ENCODE measurements at places on chromosomes 12 and 14.

GRCh38 chr12:129873111-129873832 is 30.6 kb downstream of the TMEM132D start:
- DNase-seq = no peak

GRCh38 chr12:122422730-122423257 is 325 bp upstream of the CLIP1 start:
- DNase-seq = no peak

DNA sequence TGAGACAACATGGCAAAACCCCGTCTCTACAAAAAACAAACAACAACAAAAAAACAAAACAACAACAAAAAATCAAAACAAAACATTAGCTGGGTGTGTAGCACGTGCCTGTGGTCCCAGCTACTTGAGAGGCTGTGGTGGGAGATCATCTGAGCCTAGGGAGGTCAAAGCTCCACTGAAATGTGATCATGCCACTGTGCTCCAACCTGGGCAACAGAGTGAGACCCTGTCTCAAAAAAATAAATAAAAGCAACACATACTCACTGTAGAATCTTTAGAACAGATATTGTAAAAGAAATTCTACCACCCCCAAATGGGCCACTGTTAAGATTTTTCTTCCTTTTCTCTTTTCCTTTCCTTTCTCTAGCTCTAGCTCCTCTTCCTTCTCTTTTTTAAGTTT is 26.3 kb downstream of the SLC38A1 start:
- no peak for DNase-seq

DNA sequence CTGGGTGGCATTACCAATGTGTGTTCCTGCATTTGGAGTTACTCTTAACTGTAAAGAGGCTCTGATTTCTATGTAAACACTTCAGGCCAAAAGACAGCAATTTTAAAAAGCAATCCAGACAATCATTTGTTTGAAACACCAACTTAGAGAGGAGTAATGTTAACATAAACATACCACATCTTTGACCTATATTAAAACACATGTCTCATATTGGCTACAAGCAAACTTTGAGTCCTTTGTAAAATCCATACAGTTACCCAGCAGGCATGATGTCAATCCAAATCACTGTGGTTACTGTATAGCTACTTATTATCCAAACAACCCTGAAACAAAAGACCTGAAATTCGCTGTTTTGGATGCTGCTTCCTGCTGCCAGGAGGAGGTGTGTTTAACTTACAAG is 7.5 kb upstream of the G2E3 start:
- DNase-seq = no peak

DNA sequence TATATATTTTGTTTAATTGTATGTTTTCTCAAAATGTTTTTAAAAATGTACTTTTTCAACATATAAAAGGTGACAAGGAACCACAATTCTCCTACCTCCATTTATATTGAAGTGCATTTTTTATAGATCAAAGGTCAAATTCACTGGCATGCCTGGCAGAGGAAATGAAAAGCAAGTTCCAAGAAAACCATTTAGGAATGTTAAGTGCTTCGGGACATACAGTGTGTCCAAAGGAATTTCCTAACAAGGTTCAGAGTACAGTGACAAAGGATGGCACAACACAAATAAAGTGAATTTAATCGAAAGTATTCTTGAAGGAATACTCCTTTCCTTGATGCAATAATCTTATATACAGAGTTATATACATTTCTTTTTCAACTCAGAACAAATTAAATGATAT is 242.3 kb downstream of the CCER1 start:
- no peak for DNase-seq

- no peak for DNase-seq
Measured at GRCh38 chr14:53542732-53543131, 389.6 kb upstream of the DDHD1 start.

GRCh38 chr14:102955636-102956408 is 33.4 kb downstream of the AMN start:
- no peak for DNase-seq

GRCh38 chr14:53979747-53980642 is 23.4 kb upstream of the BMP4 start:
- peak; percentile 57 for DNase-seq

DNA sequence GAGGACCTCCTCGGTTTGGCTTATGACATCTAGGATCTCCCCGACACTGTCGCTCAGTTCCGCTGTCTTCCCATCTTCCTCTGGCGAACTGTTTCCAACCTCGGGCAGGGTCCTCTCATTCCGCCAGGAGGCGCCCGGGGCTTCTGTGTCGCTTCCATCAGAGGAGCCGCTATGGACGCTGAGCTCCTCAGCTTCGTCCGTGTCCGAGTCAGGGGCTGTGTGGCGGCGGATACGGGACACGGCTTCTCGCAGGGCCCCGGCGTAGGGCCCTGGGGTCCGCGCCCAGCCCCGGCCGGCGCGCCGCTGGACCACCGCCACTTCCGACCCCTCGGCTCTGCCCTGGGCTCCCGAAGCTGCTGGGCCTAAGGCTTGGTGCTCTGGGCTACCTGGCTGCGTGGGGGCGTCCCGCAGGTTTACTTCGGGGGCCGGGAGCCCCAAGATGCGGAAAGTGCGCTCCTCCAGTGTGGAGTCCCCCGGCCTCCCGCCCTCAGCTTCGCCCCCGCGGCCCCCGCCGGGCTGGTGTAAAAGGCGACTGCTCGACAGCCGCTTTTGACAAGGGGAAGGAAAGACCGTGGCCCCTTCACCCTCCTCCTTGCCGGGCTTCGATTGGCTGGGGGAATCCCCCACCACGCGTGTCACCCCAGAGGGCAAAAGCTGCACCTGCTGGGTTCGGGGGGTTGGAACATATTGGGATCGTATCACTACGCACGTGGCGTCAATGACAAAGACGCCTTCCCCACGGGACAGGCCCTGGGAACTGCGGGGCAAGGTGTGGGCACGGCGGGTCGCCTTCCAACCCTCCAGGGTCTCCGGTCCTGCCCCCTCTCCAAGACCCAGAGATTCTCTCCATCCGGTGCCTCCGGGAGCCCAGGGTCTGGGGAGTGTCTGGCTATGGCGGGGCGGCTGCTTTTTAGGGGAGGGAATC is 2.1 kb downstream of the DDN start:
- no peak for DNase-seq

GRCh38 chr14:81427348-81428058 is 27.4 kb upstream of the STON2 start:
- no peak for DNase-seq

DNA sequence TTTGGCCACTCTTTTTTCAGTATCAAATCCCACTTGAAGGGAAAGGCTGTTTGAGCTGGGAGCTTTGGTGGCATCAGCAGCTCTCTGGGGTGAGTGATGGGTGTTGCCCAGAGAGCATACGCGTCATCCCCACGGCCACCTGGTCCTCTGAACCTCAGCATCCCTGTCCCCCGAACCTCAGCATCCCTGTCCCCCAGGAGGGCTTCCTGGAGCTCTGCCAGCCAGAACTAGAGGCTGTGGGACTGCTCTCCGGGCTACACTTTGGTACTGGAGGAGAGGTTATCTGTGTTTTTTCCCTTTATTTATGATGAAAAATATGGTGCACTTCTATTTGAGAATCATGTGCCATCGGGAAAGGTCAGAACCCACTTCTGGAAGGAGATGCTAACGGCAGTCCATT is 131.5 kb upstream of the RTL1 start:
- no peak for DNase-seq

DNA sequence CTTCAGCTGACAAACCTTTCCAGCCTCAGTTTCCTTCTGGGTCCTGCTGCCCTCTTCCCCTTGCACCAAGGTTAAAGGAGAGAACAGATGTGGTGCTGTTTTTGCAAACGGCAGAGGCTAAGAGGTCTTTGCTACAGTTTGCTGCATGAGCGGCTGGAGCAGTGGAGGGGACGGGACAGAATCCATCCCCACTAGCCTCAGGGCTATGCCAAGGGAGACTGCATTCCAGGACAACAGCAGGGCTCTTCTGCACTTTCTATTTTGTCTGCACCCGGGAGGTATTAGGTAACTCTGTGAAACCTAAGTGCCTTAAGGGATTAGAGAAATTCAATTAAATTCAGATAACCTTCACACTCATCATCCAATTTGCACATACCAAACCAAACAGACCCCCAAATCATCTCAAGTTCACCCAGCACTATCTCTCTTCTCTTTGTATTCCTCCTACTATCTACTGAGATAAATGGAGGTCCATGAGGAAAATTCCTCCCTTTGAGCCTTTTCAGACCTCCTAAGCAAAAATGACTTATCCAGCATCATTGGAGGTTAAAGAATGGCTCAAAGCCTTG is 103.8 kb upstream of the VRK1 start:
- DNase-seq = no peak

DNA sequence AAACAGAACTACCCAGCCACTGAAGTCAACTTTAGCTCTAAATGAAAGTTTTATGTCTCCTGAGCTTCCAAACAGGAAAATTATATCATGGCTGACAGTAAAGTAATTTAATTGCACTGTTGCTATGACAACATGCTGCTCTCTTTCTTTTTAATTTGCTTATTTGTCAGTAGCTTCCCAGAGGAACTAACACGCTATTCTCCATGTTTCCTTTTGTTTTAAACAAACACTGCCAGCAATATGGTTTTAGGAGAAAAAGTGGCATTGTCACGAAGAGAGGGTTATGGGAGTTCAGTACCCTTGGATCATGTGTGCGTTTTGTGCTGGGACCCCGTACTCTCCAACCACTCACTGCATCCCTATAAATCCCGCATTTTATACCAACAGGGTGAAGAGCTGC is 1.9 kb downstream of the FOXN3 start:
- DNase-seq = no peak

DNA sequence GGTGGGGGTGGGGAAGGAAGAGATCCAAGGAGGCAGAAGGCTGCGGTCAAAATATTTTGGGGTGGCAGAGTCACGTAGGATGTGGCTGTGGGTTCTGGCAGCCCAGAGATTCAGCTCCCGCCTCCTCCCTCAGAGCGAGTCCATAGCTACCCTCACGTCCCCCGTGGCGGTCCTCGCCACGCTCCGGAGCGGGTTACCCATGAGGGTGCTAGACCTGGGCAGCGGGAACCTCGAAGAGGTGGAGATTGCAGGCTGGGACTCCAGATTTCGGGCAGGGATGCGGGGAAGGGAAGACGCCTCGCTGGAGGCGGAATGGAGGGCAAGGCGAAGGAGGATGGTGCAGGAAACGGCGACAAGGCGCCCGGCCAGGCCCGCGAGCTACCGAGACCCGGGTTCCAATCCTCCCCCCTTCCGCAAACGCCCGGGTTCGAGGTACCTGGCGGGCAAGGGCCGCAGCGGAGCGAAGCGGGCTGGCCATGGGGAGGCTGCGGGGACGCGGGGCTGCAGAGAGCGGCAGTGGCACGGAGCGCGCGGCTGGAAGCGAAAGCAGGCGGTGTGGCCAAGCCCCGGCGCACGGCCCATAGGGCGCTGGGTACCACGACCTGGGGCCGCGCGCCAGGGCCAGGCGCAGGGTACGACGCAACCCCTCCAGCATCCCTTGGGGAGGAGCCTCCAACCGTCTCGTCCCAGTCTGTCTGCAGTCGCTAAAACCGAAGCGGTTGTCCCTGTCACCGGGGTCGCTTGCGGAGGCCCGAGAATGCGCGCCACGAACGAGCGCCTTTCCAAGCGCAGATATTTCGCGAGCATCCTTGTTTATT is 46.2 kb downstream of the BCAT1 start:
- DNase-seq = no peak

- no peak for DNase-seq
Measured at GRCh38 chr14:36955376-36955775, 217.0 kb downstream of the SLC25A21 start.

DNA sequence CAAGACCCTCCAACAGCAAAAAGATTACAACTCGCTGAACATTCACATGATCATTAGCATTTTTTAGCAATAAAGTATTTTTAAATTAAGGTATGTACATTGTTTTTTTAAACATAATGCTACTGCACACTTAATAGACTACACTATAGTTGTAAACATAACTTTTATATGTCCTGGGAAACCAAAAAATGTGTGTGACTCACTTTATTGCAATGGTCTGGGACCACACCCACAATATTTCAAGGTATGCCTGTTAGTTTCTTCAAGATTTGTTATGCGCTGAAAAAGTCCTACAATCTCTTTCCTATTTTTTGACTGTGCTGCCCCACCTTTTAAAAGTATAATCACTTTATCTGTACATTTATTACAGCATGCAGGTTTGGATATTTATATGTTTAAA is 30.4 kb upstream of the PCNX4 start:
- DNase-seq = no peak

GRCh38 chr14:67357969-67358354 is 1.6 kb downstream of the ATP6V1D start:
- DNase-seq = no peak

DNA sequence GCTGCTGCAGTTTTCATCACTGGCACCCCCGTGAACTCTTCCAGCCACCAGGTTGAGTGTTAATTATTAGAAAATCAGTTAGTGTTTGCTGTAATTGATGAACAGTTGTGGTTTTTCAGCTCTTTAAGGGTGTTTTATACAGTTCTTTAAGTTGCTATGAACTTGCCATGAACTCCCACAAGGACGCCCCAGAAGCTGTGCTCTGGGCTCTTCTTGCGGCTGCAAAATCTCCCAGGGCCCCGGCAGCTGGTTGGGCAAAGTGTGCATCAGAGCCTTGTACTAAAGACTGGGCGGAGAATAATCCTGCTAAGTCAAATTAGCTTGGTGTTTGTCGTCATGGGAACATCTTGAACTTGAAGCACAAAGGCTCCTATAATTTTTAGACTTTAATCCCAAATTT is 82.2 kb downstream of the EML1 start:
- DNase-seq = no peak

- no peak for DNase-seq
Measured at GRCh38 chr14:103436533-103436932, 51.3 kb downstream of the MARK3 start.

DNA sequence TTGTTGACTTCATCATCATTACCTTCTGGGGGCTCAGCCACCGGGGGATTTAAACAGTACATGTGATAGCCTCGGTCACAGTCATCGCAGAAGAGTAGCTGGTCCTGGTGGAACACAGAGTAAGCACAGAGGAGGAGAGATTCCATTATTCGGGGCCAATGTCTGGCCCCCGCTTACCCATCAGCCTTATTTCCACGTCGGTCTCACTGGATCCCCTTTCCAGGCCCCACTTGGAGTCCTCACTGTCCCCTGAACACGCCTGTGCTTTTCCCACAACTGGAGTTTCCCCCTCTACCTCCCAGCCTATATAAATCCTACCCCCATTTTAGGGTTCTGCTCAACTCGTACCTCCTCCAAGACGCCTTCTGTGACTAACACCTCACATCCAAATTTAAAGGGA is 274.0 kb downstream of the DPF3 start:
- DNase-seq = no peak

DNA sequence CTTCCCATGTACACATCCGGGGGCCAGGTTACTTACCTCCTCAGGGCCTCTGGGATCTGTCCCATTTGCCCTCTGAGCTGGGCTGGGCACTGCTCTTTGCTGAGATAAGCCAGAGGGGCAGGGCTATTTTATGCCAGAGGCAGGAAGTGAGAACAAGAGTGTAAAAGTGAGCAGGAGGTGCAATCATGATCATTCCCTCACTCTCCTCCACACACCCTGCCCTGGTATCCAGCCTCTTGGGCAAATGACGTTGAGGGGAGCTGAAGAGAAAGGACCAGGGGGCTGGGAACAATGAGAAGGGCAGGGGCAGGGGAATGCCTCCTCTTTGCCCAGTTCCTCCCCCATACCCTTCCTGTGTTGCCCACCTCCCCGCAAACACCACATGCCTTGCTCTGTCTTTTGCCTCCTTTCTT is 4.2 kb downstream of the LPAR5 start:
- DNase-seq = no peak
